Stimulated activated CD4-positive, alpha-beta T cell treated with anti-CD3 and anti-CD28 coated beads, Interleukin-1b, Interleukin-23, amount 100 ng/mL, for 1 hour (primary cell): ENCODE measurements at places on chromosomes 12 and 14.

DNA sequence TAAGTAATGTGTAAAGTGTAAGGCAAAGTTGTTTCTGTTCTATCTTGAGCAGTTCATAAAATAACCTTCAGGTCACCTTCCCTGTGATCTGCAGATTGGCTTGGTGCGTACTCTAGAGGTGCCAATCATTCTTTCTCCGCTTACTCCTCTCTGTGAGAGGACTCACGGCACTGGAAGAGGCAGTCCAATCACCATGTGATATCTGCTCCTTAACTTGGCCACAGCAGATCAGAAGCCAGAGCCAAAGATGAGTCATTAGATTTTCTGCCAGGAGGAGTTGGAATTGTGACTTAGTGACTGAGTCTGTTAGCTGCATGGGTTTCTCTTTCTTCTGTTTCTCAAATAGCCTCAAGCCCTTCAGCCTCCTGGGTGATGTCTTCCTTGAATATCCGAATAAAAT lies 165.5 kb downstream of the SLC41A2 start:
- DNase-seq: no peak

- DNase-seq: no peak
Observed at GRCh38 chr12:81141217-81141616, 63.3 kb downstream of the ACSS3 start.

DNA sequence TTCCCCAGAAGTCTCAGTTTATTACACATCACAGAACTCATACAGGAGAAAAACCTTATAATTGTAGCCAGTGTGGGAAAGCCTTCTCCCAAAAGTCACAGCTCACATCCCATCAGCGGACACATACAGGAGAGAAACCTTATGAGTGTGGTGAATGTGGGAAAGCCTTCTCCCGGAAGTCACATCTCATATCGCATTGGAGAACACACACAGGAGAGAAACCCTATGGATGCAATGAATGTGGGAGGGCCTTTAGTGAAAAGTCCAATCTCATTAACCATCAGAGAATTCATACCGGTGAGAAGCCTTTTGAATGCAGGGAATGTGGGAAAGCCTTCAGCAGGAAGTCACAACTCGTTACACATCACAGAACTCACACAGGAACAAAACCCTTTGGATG lies 20.1 kb downstream of the ZNF84 start:
- DNase-seq: no peak

GRCh38 chr14:94701861-94702370 lies 68.0 kb downstream of the GSC start:
- no peak for DNase-seq

DNA sequence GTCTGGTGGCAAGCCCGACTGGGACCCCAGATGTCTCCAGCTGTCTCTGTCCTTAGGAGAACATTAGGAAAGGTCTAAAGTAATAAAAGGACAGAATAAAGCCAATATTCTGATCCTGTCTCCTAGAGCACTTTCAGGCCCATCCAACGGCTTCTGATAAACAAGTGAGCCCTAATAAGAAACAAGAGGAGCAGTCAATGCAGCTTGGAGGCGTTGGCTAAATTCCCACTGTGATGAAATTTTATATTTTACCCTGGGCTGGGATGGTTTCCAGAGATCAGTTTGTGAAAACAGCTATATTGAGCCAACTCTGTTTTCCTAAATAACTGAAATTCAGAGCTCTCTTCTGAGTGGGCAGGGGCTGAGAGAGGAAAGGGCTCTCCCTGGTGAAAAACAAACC lies 55.5 kb upstream of the SRRM4 start:
- DNase-seq: no peak

DNA sequence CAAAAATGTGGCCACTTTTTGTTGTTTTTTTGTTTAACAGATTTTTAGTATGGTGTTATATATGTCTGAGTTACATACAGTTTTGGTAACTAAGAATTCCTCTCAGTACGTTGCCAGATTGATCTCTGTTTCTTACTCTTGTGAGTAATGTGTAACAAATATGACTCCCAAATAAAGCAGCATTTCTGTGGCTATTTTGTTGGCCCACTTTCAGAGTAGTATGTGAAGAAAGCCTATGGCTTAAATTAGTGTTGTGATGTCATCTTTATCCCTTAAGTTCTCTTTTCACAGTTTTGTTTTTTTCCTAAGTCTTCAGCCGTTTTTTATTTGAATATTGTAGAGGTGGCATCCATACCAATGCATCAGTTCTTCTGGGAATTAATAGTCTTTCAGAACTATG lies 10.7 kb downstream of the PCNX4 start:
- no peak for DNase-seq

GRCh38 chr14:91891101-91891500 lies 23.8 kb upstream of the TC2N start:
- no peak for DNase-seq

- DNase-seq: no peak
Observed at GRCh38 chr14:61351477-61351876, 30.1 kb downstream of the PRKCH start.

DNA sequence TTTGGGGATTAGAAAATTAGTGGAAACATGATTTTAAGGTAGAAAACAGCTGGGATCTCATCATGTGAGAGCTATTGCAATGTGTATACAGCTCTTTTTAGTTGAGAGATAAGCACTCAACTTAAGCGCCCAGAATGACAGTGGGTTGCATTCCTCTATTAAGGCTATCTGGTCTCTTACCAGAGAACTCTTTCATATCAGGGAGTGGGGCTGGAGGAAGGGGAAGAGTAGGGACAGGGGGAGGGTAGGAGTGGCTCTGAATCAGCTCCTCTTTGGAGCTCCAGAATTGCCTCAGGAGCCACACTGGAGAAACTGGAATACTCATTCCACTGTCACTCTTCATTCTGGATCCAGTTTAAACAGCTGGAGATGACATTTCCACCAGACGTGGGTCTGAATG lies 9.2 kb upstream of the PLEKHG3 start:
- DNase-seq: no peak

DNA sequence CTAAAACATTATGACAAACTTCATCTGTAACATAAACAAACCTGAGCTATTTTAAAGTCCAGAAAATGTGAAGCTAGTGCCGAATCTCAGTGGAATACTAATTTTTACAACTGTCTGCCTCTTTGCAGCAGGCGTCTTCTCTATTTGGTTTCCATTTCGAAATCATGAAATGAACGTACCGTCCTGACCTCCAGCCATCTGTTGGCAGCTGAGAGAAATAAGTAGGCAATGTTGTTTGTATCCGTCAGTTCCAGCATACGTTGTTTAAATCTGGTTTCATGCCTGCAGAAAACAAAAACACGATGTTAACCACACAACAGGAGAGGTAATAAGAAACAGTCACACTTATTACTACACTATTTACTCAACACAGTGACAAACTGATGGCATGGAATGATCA lies 54.3 kb upstream of the KCNJ8 start:
- no peak for DNase-seq

DNA sequence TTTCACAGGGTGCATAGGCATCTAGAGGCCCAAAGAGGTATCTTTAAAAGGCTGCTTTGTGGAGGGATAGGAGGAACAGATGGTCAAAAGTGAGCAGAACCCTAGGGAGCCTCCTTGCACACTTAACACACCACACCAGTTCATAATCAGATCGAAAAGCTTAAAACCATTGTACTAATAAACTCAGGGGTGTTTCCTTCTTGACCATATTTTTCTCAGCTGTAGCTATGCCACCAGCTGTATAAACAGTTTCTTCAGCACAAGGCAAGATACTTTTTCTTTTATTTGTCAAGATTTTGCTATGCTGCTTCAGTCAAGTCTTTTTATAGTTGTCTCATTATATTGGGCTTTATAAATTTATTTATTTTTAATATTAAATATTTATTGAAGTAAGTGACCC lies 88.7 kb downstream of the RIC8B start:
- DNase-seq: no peak

- no peak for DNase-seq
Observed at GRCh38 chr12:25182765-25183164, 12.2 kb downstream of the DNAI7 start.

DNA sequence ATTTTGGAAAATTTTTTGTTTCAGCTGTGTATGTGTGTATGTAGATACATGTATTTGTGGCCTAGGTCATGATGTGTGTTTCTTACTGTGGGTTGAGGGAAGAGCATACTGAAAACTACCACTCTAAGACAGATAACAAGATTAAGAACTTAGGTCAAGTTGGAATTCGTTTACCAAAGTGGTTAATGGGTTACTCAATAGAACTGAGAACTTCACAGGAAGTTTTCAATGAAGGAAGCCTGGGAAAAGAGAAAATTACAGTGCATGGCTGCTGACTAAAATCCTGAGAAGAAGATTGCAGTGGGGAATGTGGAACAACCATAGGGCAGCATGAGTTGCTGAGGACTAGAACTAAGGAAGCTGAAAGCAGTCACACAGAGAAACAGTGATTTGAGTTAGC lies 21.4 kb upstream of the FOXG1 start:
- DNase-seq: no peak

- no peak for DNase-seq
Observed at GRCh38 chr12:9347328-9348127, 139.3 kb upstream of the PZP start.

DNA sequence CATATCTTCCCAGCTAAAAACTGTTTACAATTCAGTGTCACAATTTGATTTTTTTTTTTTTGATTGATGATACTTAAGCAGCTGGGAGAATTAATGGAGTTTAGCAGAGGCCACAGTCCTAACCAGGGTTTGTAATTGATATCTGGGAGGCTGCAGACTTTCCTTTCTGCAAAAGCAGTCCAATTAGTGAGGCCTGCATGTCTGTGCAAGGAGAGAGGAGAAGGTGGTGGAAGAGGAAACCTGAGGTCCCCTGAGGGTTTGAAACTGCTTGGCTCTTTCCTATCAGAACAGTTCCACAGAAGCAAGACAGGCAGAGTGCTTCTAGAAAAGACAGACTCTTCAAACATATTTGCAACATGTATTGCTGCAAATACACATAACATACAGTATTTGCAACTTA lies 160.8 kb upstream of the KRR1 start:
- DNase-seq: no peak

GRCh38 chr12:95187865-95188415 lies 29.3 kb downstream of the FGD6 start:
- no peak for DNase-seq

DNA sequence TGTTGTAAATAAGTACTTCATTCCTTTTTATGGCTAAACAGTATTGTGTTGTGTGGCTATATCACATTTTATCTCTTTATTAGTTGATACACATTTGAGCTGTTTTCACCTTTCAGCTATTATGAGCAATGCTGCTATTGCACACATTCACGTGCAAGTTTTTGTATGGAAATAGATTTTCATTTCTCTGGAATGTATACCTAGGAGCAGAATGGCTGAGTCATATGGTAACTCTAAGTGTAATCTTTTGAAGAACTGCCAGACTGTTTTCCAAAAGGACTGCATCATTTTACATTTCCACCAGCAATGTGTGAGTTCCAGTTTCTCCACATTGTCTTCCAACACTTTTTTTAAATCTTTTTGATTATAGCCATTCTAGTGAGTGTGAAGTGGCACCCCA lies 134.0 kb downstream of the SRGAP1 start:
- DNase-seq: no peak

- no peak for DNase-seq
Observed at GRCh38 chr12:54701940-54702592, 53.9 kb upstream of the DCD start.

GRCh38 chr12:49847161-49847560 lies 4.3 kb upstream of the BCDIN3D start:
- no peak for DNase-seq

- no peak for DNase-seq
Observed at GRCh38 chr14:30142216-30142615, 214.6 kb upstream of the PRKD1 start.

- no peak for DNase-seq
Observed at GRCh38 chr14:104298458-104298857, 160.1 kb downstream of the KIF26A start.

- no peak for DNase-seq
Observed at GRCh38 chr14:69955855-69956845, 76.9 kb downstream of the SMOC1 start.

GRCh38 chr14:44586910-44587309 lies 79.8 kb upstream of the FSCB start:
- no peak for DNase-seq

DNA sequence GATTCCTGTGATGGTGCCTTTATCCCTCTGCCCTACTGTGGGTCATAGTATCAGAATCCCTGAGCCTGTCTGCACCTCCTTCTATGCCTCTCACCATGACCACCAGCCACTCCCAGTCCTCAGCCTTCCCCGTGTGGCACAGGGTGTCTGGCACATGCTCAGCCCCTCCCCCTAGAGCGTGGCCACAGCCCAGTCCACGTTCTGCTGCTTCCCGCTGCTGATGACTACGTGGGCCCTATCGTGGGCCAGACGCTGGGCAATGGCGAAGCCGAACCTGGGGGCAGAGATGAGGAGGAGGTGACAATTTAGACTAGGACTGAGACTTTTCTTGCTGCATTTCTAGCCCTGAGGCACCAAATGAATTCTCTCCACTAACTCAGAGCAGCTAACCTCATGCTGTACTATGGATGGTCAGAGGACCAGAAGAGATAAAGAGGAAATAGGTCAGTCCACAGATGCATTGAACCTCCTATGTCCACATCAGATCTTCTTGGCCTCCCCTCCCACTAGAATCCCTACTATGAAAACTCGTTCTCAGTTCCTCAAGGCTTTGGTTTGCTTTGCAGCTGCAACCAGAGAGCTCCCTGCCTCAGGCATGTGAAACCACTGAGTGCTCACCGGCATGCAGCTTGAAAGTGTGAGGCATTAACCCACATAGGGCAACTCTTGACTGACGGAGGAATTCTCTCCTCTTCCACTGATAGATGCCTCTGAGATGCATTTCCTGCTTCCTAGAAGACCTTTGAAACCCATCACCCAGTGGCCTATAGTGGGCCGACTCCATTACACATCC lies 126.3 kb upstream of the DHRS4 start:
- no peak for DNase-seq

GRCh38 chr14:69443296-69443805 lies 41.2 kb upstream of the PLEKHD1 start:
- no peak for DNase-seq

DNA sequence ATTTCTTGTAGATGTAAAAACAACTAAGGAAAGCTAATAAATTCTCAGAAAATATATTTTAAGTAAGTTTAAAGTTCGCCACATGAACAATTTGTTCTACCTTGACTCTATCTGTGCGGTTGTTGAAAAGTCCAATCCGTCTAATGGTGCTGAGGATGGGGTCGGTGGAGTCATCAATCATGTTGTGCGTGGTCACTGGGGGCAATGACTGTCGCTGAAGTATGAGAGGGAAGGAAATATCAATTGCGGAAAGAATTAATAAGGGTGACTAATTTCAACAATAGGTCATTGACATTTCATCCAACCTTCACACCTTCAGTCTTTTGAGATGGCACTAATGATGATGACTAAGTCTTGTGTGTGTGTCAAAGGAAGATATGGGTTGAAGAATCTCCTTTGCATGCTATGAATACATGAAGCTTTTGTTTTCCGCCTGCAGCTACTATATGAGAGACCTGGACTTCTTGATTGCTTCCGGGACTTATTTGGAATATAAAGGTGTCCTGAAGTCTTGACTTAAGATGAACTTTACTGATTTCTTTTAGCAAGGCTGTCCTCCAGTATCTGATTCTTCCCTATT lies 32.1 kb downstream of the SPX start:
- no peak for DNase-seq

GRCh38 chr12:98592825-98593322 lies 612 bp upstream of the SLC25A3 start:
- DNase-seq: no peak

- no peak for DNase-seq
Observed at GRCh38 chr12:106709068-106709511, 65.4 kb upstream of the RIC8B start.
